ENCODE measurements at places on chromosomes 7 and 10.

- no peak for DNase-seq
Measured at GRCh38 chr10:14564268-14564744, 210.4 kb downstream of the FAM107B start.

- DNase-seq = peak; percentile 17
Measured at GRCh38 chr7:152076324-152076821, 50.9 kb downstream of the GALNT11 start.

DNA sequence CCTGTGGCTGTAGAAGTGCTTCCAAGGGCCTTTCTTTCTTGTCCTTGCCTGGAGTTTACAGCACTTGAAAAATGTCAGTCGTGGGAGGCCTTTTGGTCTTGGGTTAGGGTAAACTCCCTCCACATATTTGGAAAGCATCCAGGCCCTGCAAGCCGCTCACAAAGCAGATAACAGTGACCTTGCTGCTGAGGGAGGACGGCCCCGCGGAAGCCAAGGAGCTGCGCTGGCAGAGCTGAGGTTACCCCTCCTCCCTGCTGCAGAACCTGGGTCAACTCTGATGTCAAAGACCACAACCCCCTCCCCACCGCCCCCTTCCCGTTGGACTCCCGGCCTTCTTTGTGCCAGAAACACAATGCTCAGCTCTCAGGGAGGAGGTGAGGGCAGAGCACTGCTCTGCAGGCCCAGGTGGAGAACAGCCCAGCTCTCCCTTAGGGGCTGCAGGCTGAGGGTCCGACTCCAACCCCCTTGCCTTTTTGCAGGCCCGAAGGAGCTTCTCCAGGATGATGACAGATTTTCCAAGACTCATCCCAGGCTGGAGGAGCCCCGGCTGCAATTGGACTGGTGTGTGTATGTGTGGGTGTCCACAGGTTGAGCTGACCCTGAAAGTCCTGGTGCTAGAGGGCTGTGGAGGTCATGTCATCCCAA is 957.6 kb upstream of the ZNF722 start:
- DNase-seq = no peak

- DNase-seq = no peak
Measured at GRCh38 chr10:7318836-7319235, 92.0 kb downstream of the SFMBT2 start.

DNA sequence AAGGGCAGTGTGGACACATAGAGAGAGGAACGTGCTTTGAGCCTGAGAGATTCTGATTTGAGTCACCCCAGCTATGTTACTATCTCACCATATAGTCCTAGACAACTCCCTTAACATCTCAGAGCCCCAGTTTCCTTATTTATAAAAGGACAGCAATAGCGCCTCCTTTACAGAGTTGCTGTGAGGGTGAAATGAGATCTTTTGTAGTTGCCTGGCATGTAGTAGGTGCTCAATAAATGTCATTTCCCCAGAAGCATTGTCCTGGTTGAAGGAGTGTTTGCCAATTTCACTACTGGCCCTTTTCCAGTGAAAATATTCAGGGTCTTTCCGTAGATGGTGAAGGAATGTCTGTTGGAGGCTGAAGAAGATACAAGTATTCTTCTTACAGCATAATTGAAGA is 51.3 kb upstream of the FAM180A start:
- no peak for DNase-seq

- no peak for DNase-seq
Measured at GRCh38 chr7:46955531-46955930, 626.4 kb downstream of the TNS3 start.

GRCh38 chr7:24135003-24135817 is 148.8 kb upstream of the NPY start:
- DNase-seq = no peak

DNA sequence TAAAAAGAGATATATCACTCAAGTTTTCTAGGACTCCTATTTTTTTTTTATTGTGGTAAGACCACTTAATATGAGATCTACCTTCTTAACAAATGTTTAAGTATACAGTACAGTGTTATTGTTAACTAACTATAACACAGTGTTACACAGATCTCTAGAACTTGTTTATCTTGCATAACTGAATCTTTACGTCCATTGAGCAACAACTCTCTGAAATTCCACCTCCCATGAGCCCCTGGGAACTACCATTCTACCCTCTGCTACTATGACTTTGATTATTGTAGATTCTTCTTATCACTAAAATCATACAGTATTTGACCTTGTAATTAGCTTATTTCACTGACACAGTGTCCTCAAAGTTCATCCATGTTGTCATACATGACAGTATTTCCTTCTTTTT is 22.5 kb upstream of the REEP3 start:
- DNase-seq = no peak

GRCh38 chr10:25867321-25867720 is 66.7 kb upstream of the MYO3A start:
- peak; percentile 28 for DNase-seq

- DNase-seq = peak; percentile 8
Measured at GRCh38 chr10:10830293-10830986, 187.2 kb upstream of the CELF2 start.

DNA sequence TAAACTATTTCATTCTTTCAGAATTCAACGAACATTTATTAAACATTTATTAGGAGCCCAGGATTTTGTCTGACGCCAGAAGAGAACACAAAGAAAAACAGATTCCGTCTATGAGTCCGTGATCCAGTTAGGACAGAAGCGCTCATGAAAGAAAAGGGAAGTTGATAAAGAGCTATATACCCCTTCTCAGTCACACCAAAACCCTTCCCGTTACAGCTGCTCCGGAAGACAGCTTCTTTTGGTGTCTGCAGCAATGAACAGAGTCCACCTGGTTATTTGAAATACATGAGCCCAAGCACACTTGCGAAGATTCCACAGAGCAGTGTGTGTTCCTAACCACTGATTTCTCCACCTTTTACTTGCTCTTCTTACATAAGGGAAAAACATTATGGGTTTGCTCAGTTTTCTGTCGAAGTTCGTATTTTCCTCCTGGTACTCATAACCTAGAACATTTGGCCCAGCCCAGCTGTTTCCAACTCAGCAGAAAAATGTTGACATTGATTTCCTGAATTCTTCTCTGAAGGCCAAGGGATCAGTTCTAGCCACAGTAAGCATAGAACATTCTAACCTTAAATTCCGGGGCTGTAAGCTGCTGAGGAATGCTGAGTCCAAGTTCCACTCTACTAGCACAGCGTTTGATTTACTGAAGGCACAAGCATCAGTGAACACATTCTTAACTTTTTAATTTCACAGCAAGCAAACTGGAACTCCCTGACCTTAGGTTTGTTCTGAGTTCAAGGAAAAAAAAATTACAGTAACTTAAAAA is 206.5 kb downstream of the SORCS1 start:
- no peak for DNase-seq

GRCh38 chr7:55363386-55364170 is 1.6 kb upstream of the LANCL2 start:
- DNase-seq = no peak

GRCh38 chr10:66931949-66932343 is 6.1 kb downstream of the LRRTM3 start:
- no peak for DNase-seq

DNA sequence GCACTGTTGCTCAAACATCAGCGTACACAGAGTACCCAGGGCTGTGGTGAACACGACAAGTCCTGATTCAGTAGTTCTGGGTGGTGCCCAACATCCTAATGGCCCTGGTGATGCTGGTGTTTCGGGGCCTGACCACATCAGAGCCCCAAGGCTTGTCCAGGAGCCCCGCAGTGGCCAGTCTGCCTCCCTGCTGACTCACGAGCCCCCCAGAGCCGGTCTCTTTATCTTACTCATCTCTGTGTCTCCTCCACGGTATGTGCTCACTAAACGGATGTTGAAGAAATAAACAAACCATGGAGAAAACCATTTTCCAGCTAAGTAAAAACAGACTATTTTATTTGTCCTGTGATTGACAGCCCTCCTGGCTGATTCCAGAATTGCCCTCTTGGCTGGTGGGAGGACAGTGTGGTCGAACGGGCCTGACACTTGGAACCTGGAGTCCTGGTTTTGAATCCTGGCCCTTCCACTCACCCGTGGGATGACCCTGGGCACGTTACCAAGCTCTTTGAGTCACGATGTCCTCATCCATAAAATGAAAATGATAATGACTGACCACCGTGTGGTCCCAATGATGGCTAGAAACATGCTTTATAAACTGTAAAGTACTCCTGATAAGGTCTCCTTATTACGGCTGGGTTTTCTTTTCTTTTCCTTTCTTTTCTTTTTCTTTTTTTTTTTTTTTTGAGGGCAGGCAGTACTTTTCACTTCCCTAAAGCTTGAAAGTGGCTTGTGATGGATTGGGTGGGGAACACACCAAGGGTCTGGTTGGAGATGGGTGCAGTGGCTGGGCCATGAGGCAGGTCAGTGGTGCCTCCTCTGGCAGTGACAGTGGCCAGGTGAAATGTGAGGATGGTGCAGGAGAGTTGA is 5.7 kb downstream of the HIP1 start:
- DNase-seq = peak; percentile 93

Data from Daoy (cell line).